ENCODE measurements at places on chromosomes 4 and X.

GRCh38 chr4:156168288-156168687 lies 214.6 kb upstream of the CTSO start:
- no peak for DNase-seq

DNA sequence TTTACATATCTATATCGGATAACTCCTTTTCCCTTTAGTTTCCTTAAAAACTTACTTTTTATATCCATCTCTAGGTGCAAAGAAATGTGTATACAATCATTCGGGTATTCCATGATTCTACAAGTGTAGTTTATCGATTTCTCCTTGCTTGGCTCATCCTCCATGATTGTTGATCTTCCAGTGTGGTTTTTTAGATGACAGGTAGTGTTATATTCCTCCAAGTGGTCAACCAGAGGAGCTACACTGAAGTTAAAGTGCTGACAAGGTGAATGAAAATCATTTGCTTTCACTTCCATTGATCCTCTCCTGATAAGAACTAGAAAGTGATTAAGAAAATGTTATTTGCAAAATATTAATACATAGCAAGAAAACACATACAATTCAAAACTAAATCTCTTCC lies 38.5 kb downstream of the TMEM156 start:
- DNase-seq: no peak

DNA sequence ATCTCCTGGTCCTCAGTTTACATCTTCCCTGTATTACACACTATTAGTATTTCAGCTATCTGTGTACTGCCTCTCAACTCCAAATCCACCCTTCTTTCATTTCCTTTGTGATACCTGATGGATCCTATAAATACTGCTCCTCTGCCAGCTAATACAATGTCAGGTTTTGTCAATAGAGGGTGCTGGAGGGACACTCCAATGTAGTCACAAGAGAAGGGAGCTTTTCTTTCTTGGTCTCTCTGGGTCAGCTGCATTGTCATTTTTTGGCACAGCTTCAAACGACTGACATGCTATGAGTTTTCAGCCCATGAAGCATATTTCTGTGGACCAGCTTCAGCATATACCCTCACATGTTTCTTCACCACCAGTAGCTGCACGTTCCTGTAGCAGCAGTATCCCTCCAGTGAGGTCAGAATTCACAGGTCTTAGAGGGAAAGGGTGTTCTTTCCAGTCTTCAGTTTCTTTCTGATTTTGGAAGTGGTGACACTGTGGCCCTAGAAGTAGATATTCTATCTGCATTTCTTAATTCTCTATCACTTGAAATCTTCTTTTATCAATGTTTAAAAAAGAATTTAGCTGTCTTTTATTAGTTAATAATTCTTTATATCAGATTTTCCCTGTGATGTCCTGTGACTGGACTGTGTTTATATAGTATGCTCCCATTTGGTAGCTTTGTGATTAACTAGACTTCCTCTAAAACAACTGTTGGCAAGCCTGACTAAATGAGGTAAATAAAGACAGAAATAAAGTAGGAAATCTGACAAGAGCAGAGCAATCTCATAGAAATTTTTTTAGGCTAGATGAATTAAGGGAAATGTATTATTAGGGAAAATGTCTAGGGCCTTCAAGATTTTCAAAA lies 60.6 kb downstream of the GABRA2 start:
- DNase-seq: peak; percentile 61

- DNase-seq: no peak
Observed at GRCh38 chr4:41748074-41748570, 403 bp downstream of the PHOX2B start.

GRCh38 chr4:142850478-142850877 lies 4.4 kb upstream of the INPP4B start:
- no peak for DNase-seq

DNA sequence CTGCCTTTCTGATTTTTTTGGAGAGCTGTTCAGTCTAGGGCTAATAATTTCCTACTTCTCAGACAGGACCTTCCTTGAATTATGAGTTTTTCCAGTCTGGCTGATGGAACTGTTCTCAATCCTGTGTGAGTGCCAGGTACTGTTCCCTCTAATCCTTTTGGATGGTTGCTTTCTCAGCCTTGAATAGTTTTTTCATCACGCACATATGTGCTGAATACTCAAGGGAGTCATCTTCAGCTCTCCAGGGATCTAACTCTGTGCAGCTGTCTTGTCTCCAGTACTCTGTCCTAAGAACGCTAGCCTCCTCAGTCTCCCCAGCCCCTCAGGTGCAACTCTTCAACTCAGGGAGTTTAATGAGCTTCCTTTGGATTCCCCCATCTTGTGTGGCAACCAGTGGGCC lies 93.2 kb downstream of the GASK1B start:
- no peak for DNase-seq

DNA sequence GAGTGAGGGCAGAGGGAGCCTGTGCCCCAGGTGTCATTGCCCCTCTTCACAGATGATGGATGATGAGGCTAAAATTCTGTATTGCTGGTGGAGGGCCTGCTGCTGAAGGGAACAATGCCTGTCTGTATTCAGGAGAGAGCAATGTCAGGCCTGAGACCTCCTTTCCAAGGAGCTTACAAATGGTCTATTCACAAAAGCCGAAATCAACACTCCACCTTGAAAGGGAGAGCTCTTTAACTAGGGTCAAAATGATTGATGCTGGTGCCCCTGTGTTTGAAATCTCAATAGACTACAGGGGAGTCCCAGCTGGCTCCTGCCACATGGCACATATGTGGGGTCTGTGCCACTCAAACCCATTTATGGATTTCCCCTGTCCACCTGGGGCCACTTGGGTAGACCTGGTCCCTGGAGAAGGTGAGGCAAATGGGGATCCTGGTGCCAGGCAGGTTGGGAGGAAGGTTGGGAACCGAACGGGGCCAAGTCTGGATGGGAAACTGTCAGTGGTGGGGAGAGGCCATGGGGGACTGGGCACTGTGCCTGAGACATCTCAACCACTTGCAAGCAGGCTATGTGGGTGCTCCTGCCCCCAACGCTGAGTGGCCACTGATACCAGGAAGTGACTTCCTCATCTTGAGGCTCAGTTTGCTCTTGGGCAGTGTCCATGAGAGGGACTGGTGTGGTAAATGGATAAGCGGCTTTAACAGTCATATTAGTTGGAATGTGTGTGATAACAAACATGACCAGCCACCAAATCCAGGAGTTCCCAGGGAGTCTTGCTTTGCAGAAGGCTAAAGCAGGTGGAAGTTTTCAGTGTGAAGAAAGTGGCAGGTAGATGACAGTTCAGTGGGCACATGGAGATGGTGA lies 223.8 kb upstream of the PSAPL1 start:
- peak; percentile 79 for DNase-seq

GRCh38 chr4:108060164-108060563 lies 70.5 kb downstream of the HADH start:
- DNase-seq: peak; percentile 46

DNA sequence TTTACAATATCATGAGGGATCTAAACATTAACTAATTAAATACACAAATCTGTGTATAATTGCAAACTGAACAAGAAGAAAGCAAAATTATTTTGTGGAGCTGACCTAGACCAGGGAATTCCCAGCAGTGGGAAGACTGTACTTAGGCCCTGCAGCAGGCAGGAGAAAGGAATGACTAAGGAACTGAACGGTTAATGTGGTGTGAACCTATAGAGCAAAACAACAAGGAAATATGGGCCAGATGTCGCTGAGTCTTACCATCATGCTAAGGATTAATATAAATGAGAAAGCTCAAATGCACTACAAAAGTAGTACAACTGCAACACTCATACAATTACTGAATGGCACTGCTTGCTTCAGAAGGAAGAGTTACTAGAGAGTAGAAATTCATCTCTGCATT lies 120.3 kb upstream of the ATXN3L start:
- DNase-seq: peak; percentile 69

DNA sequence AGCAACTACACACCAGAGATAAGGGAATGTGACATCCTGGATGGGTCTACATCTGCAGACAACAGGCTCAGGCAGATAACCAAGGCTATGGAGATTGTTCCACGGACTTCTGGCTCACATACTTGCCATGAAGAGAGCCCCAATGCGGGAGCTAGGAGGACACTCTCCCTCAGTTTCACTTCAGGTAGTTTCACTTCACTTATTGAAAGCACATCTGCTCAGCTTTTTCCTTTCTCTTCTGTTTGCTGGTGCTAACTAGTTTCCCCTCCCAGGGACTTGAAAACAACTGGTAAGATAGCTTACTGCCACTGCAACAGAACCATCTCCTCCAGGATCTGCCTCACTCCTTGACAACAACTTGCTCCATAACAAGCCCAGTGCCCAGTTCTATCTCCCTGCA lies 1.4 kb upstream of the CT47C1 start:
- DNase-seq: no peak

DNA sequence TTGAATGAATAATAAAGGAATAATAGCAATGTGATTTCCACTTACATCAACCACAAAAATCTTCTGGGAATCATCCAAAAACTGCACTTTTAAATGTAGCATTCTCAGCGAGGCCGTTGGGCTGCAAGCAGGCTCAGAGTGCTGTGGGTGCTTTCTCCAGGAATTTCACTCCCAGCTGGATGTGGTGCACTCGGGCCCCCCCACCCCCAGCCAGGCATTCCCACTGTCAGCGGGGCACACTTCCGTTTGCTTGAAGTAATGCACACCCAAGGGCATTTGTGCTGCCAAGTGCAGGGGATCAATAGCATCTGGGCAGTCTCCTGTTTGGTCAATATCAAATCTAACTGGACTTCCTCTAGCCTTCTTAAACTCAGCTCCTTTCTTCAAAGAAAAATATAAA lies at the start of gene FRMD7:
Gene FRMD7 (minus strand): TSS at position 278 of the 400 bp plus-strand sequence. CDS start 176 bp downstream, at position 102.
- DNase-seq: no peak

DNA sequence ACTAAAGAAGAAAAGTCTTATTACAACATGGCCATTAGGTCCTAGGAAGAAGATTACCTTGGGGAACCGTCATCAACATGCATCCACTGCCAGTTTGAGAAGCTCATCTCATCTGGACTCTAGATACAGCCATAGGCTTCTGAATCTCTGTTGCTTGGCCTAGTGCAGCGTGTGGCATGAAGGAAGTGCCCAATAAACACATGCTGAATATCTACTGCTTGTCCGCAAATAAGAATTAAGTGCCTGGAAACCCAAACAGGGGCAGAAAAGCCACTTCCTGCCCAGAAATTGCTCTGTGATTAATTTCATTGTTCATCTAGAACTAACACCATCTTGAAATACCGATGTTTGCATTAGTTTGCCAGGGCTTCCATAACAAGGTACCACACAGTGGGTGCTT lies 241.1 kb upstream of the KLF3 start:
- DNase-seq: no peak

DNA sequence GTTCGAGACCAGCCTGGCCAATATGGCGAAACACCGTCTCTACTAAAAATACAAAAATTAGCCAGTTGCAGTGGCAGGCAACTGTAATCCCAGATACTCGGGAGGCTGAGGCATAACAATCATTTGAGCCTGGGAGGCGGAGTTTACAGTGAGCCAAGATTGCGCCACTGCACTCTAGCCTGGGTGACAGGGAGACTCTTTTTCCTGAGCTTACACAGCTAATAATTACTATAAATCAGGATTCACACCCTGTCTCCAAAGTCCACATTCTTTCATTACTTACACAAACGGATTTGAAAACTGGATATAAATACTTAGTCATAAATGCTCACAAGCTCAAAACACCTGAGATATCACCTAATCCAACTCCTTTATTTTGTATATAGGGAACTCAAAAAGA lies 151.6 kb downstream of the LRBA start:
- no peak for DNase-seq

GRCh38 chr4:15833801-15834200 lies 55.7 kb downstream of the CD38 start:
- no peak for DNase-seq

GRCh38 chrX:49204709-49205108 lies 4.7 kb upstream of the SYP start:
- no peak for DNase-seq

DNA sequence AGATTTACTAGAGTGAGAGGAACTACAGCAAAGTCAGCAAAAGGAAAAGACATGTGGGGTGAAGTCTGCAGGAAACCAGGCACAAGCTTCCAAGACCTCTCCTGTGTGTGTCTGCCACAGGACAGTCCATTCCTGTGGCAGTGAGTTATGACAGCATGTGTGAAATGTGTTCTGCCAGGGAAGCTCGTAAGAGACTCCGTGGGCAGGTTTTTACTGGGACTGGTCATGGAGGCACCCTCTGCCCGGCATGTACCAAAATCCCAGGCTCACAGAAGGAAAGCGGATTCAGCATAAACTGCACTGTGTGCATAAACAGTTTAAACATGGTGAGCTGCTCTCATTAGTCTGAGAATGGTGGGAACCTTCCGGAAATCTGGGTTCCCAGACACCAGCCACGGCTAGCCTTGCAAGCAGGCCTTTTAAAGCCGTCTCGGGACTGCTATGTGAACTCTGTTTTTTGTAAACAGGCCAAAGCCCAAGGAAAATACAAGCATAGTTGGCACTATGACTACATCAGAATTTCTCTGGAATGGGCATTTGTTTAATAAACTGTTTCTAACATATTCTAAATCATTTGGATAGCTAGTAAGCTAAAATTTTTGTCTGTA lies 288.5 kb downstream of the TENM3 start:
- peak; percentile 65 for DNase-seq

- DNase-seq: peak; percentile 57
Observed at GRCh38 chr4:48778431-48779094, 1.5 kb downstream of the FRYL start.

GRCh38 chrX:78687586-78687985 lies 28.5 kb upstream of the RTL3 start:
- no peak for DNase-seq

DNA sequence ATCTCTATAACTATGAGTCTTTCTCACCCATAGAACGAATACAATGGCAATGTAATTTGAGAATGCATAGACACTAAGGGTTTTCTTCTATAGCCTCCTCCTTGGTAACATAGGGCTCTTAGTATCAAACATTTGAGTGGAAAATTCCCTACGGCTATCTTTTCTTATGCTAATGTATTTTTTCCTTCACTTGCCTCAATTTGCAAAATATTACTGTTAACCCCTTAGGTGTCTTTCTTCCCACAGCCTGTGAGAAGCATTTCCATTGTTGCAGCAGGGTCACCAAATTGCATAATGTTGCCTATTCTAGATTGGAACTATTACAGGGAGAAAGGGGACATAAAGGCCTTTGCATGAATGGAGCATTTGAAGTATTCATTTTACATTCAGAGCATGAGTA lies 140.5 kb upstream of the RAPGEF2 start:
- no peak for DNase-seq

All from IMR-90 (cell line).